ENCODE measurements at places on chromosomes 1 and 21.

- peak; percentile 44 for DNase-seq
These were observed 24.2 kb upstream of the EYA3 start for GRCh38 chr1:28112388-28113241.

DNA sequence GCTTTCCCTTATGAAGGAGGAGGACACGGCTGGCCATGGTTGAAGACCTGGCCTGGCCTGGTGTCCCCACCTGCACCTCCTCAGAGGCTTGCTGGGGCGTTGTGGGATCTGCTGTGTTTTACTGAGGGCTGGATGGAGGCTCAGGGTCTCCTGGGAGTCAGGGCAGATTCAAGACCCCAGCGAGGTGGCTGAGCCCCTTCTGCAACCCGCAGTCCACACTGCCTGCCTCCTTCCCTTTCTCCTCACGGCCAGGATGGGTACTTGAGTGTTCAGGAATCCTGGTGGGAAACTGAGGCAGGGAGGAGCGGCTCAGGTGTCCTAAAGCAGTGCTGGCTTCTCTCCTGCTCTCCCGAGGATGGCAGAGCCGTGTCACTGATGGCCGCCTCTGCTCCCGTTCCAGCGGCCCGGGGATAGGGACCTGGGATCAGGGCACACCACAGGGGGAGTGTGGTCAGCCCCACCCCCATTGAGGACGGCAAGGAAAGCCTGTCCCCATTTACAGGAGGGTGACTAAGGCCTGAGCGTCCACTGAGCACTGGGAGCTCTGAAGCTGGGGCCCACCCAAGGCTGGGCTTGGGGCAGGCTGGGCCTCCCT lies 47.5 kb downstream of the TRPM2 start:
- DNase-seq = no peak

DNA sequence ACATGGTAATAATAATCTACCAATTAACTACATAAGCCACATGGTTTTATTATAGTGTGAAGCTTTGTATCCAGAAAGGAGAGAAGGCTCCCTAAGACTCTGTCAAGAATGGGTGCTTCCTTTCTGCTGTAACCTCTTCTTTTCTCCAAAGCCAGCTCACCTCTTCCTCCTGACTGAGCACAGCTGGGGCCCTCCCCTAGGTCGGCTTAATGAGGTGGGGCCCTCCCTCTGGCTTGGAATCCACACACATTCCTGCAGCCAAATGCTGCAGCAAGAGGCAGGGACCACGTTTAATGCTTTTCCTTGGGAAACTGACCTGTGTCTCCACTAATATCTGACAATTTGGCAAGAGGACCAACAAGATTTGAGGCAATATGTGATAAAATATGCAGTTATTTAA lies 94.8 kb downstream of the DSCAM start:
- DNase-seq = no peak

DNA sequence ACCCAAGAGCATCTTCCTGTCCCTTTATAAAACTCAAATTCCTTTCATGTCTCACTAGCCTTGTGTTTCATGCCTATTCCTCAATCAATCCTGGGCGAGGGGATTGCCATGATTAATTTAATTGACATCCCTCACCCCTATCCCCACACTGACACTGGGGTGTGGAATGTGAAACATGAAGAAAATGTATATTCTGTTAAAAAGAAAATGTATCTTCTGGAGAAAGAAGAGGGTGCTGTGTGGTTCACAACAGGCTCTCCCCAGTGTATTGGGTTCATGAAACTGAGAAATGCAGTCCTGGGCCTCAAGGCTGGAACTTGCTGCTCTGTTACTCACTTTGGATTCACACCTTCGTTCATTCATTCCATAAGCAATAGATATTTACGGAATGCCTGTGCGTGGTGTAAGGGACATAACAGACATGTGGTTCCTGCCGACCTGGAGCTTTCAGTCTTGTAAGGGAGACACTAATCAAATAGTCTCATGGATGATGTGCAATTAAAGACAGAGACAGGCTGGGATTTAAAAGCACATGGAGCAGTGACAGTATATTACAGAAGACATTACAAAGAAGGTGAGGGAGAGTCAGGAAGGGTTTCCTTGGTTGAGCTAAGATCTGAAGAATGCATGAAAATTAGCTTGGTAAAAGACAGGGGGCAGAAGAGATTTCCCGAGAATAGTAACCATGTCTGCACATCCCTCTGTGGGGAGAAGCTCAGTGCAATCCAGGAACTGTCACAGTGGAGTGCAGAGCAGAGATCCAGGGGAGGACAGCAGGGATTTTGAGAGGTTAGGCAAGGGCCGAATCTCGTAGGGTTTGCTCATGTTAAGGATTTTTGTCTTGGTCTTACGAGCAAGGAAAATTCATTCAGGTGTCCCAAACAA lies 32.1 kb downstream of the SERTAD4 start:
- DNase-seq = no peak

DNA sequence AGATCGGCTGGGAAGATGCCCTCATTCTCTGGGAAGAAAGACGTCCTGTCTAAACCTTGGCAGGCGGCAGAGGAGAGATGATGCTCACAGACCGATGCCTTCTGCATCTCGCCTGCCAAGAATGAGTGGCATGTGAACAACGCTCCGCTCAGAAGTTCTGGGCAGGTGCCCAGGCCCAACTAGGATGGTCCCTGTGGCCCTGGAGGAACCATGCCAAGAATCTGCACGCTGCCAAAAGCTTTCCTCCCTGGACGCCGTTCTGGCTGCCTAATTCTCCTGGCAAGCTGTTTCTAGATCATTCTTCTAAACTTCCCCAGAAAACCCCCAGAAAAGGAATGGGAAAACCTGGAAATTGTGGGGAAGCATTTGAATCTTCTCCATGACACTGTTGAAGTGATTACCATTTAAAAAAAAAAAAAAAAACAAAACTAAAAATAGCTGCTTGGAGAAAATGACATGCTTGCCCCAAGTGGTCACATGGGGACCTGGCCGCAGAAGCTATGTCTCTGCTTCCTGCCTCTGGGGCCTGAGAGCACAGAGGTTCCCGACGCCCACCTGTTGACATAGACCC lies 440.9 kb downstream of the PRDM2 start:
- no peak for DNase-seq

DNA sequence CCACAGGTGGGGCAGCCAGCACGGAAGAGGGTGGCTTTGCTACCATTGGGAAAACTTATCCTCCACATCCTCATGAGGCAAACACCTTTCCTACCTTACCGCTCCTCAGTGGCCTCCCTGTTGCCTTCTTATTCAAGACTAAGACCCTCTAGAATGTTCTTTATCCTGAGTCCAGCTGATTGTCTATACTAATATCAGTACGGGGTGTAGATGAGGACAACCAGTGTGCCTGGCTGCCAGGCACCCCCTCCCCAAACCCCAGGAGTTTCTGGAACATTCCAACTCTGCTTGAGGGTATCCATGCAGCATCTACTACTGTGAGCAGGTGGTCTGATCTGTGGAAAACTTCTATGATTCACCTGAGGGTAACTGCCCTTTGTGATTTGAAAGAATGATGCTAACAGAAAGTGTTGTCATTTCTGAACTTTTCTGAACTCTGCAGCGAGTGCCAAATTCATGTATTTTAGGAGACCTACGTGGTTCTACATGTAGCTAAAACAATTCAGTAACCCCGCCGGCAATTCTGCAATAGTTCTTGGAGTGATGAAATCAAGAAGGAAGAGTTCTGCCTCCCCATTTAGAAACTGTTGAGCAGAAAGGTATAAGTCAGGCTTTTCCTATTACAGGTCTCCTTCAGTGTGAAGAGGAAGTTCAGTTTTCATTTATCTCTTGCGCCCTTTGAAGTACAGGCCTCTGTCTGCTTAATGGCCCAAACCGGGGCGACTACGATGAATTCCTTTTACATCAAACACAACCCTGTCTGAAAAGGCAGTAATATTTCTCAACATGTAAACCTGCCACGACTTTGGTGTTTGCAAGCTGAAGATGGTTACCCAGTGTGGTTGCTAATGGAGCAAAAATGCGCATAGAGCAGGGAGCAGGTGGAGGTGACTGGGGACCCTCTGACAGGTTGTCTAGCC lies 80.4 kb downstream of the RUNX1 start:
- DNase-seq = no peak

- no peak for DNase-seq
These were observed 39.6 kb downstream of the ELAVL4 start for GRCh38 chr1:50148142-50148923.

DNA sequence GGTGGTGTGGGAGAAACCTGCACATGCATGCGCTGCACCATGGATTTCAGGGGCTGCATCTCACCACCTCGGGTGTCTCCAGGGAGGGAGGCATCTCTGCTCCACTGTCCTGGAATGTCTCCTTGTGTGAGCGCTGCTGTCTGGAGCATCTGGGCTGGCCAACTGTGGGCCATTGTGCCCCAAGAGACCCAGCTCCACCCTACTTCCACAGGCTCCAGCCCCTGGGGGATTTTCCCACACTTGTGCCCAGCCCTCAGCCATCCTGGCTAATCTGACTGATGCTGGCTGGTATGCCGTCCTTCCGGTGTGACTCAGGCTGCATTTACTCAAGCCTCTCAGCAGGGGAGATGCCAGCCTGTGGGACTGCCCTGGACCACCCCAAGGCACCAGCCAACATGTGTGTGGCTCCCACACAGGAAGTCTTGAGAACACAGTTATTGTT lies 62.0 kb downstream of the TRIM11 start:
- no peak for DNase-seq

- no peak for DNase-seq
These were observed 1.2 kb downstream of the MYBPH start for GRCh38 chr1:203174324-203174985.

DNA sequence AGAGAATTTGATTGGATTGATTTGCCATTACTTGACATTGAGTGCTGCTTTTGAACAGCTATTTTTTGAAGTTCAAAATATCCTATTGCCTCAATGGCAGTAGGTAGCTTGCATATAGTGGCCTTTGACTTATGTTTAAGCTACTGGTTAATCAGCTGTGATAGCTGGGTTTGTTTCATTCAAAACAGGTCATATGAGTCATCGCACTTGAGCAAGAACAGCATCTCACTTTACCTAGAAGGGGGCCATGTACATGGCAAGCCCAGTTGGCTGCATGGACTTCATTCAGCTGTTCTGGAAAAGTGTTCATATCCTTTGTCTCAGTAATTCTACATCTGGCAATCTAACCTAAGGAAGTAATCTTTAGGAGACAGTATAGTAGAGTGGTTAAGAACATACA lies 29.0 kb upstream of the ARID1A start:
- peak; percentile 14 for DNase-seq

- no peak for DNase-seq
These were observed at the start of gene GSTM1 for GRCh38 chr1:109687641-109688499. TSS of gene GSTM1 (plus strand) at chr1:109687817. CDS start at chr1:109687874, 57 bp downstream.

DNA sequence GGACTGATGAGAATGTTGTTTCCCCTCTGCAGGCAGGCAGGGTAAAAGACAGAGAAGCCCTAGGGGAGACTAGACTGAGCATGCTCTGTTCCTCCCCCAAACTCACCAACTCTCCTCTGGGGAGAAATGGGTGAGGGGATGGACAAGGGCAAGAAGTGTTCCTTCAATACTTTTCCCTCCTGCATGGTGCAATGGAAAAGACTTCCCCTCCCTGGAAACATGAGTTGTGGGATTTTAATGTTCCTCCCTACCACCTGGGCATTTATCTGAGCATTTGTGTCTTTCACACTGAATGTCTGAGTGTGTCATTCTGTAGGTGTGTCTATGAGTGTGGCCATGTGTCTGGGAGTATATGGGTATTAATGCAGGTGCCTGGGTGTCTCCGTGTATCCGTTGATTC lies 275.7 kb downstream of the C1orf94 start:
- no peak for DNase-seq

DNA sequence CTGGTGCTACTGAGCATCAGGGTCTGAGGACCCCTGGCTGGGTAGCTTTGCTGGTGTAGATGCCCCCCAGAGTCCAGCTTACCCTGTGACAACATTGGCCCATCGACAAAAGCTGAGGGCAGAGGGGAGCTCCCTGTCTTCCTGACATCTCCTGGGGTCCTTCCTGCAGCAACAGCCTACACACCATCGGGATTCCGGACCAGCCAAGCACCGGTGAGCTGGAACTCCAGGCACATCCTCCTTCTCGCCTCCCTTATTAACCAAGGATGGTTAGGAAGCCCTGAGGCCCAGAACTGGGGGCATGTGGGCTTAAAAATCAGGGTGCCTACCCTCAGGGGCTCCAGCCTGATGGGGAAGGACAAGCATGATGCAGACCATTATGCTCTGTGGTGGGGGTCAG lies 658.0 kb downstream of the PTPRU start:
- no peak for DNase-seq

GRCh38 chr1:228371741-228372182 lies 34.9 kb downstream of the TRIM11 start:
- DNase-seq = no peak

DNA sequence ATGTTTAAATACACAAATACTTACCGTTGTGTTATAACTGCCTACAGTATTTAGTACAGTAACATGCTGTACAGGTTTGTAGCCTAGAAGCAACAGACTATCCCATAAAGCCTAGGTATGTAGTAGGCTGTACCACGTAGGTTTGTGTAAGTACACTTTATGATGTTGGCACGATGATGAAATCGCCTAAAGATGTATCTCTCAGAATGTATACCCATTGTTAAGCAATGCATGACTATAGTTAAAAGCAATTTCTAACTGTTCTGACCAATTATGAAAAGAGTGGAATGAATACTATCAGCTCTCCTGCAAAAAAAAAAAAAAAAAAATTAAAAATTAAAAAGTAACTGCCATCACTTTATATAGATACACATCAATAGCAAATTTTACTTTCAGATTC lies 11.4 kb downstream of the HP1BP3 start:
- DNase-seq = no peak

GRCh38 chr1:42730988-42731387 lies 9.0 kb downstream of the CLDN19 start:
- DNase-seq = no peak

- no peak for DNase-seq
These were observed 78.4 kb upstream of the RGS21 start for GRCh38 chr1:192238421-192238820.

- DNase-seq = no peak
These were observed 119.6 kb downstream of the ADGRL2 start for GRCh38 chr1:81920245-81920740.

- DNase-seq = no peak
These were observed 27.2 kb downstream of the HSPG2 start for GRCh38 chr1:21909787-21910503.

DNA sequence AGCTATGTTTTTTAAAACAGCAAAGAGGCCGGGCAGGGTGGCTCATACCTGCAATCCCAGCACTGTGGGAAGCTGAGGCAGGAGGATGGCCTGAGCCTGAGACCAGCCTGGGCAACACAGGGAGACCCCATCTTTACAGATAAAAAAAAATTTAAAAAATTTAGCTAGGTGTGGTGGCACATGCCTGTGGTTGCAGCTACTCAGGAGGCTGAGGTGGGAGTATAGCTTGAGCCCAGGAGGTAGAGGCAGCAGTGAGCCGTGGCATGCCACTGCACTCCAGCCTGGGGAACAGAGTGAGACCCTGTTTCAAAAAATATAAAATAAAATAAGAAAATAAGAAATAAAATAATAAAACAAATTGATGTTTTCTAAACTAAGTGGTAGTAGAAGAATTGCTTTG lies 8.4 kb downstream of the SLC35A3 start:
- no peak for DNase-seq

Data from NK-92 treated with Interleukin-12 subunit alpha and Interleukin-12 subunit beta, amount 100 ng/mL, for 24 hours (cell line).